ENCODE measurements at places on chromosomes 13 and 19. TPM values are rescaled to one million over a fixed set of nuclear protein-coding genes. Genes with fewer than 3 reads are reported as not detected.

The PDE4C gene
- total RNA-seq: 0.27 TPM

The TRPC4 gene
- not detected for total RNA-seq

The GPR32 gene
- total RNA-seq: not detected

The ZFP28 gene
- 0.05 TPM for total RNA-seq

The BBC3 gene
- 17.9 TPM for total RNA-seq

The ZNF223 gene
- not detected for total RNA-seq

The ABHD8 gene
- 10.0 TPM for total RNA-seq

The ATXN8OS gene
- total RNA-seq: not detected

- no peak for DNase-seq
Measured at GRCh38 chr19:3061182-3062161, 823 bp downstream of the TLE5 start.

DNA sequence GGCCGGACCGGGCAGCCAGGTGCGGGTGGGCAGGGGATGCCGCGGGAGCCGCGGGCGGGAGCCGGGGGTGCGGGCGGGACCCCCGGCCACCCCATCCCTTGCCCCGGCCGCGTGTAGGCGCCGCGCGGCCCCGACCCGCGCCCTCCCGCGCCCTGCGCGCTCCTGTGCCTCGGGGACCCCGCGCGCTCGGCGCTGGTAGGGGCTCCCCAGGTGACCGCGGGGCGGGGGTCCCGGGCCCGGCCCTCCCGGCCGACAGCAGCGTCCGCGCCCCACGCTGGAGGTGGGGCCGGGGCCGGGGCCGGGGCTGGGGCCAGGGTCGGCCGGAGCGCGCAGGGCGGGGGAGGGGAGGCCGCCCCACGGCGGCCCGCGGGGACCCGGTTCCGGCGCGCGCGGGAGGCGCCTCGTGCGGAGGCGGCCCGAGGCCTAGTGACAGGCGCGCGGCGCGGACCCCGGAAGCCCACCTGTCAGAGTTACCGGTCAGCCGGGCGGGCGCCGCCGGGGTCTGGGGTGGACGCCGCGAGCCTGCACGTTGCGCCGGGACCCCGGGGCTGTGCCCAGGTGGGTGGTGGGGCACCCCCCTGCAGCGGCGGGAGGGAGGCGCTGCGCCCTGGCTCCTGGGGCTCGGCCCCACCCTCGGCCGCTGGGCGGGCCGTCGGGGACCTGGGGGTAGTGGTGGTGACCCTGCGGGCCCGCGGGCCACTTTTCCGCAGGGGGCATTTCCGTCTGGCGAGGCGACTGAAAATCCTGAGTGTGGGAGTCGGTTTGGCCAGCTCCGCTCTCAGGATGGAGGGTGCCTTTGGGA lies 518 bp downstream of the TFDP1 start:
- no peak for DNase-seq

DNA sequence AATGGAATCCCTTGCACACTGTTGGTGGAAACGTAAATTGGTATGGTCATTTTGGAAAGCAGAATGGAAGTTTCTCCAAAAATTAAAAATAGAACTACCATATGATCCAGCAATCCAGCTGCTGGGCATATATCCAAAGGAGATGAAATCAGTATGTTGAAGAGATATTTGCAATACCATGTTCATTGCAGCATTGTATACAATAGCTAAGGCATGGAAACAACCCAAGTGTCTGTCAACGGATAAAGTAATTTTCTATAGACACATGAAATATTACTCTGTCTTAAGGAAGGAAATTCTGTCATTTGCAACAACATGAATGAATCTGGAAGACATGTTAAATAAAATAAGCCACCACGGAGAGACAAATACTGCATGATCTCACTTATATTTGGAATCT lies 124.7 kb downstream of the GPC5 start:
- no peak for DNase-seq

GRCh38 chr19:1107661-1108261 lies 4.0 kb downstream of the GPX4 start:
- DNase-seq: no peak

- DNase-seq: no peak
Measured at GRCh38 chr13:113211774-113212173, 2.4 kb downstream of the CUL4A start.

DNA sequence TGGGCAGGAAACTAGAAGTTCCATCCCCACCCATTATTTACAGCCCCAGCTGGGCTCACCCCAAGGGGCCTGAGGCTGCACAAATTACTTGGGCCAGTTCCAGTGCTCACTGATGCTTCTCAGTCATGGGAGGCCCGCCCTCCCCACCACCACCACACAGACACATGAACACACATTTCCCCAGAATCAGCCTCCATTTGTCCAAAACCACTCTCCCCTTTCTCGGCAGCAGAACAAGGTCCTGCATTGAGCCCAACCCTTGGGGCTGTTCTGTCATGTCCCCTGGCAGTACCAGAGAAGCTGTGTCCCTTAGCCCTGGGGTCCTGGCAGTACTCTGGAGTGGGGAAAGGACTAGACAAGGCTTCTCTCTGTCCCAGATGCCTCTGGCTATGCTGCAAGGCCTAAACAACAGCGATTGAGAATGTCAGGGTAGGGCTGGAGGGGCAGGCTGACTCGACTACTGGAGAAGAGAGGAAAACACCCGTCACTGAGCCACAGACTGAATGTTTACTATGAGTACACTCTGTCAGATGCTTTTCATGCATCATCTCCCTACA lies 21.8 kb downstream of the SAMD4B start:
- DNase-seq: no peak

DNA sequence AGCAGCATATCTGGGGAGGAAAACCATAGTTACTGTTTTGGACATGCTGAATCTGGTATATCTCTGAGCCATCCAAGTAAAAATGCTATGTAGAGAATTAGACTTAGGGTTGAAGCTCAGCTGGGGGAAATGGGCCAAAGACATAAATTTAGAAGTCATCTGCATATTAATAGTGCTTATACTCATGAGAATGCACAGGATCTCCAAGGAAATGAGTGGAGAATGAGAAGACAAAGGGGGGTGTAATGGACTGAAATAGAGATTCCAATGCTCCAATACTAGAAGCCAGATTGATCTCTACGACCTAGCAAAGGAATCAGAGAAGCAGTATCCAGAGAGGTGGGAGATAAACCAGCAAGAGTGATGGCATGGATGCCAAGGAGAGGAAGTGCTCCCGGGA lies 10.3 kb upstream of the FAM124A start:
- DNase-seq: no peak

DNA sequence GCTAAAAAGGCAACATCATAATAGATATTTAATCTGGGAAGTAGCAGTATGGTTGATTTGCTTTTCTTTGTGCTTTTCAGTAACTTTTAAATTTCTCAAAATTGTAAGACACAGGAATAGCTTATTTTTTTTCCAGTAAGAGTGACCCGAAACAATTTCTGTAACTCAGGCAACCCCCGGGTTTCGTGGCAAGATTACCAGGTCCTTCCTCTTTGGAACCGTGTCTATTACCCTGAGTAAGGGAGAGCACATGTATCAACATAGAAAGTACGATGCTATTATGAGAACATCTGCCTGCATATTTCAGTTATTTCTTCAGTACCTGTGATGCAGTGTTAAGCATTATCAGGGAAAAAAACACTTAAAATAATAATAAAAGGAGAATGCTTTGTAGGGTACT lies 64.1 kb downstream of the DOCK9 start:
- no peak for DNase-seq

DNA sequence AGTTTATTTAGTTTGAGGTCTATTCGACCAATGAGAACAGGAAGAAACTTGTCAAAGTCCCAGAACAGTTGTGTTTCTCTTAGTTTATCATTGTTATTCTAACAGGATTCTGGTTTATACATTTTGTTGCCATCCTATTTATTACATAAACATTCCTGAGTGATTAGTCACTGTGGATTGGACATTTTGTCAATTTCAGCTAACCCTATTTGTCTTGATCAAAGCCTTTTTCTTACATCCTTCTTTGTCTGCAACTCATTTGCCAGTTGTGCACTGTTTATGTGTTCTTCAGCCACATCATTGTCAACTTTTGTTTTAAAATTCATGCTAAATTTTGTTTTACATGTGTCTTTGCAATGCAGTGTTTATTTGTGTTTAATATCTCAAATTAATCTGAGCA lies 886.0 kb upstream of the SLC10A2 start:
- DNase-seq: no peak

DNA sequence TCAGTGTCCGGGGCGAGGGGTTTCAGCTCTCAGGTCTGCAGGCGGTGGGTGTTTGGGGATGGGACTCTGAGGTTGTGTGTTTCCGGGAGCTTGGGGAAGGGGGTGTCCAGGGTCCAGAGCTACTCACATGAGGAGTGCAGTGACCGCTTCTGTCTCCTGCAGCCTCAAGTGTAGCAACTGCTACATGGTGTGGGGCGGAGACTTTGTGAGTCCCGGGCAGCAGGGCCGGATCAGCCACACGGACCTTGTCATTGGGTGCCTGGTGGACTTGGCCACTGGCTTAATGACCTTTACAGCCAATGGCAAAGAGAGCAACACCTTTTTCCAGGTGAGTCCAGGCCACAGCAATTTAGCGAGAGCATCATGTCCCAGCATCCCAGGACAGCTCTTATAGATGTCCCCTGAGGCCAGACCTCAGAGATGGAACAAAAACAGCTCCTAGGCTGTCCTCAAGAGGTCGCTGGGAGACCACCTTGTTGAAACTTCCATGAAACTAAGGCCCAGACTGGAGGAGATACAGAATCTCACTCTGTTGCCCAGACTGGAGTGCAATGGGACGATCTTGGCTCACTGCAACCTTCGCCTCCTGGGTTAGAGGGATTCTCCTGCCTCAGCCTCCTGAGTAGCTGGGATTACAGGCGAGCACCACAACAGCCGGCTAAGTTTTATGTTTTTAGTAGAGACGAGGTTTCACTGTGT lies 44.9 kb downstream of the RYR1 start:
- no peak for DNase-seq

GRCh38 chr13:85582890-85583289 lies 216.3 kb downstream of the SLITRK6 start:
- no peak for DNase-seq

DNA sequence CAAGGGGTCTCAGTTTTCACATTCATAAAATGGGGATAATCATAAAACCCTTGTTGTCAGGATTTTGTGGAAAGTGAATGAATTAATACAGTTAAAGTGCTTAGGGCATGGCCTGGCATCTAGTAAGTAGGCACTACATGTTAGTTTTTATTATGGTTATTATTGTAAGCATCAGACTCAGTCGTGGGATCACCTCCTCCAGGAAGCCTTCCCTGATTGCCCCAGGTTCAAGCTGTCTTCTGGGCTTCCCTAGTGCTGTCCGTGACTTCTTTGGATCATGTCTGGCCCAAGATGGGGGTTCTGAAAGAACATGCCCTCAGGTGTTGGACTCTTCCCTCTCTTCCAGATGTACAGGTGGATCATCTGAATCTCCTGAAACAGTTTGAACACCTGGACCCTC lies 10.7 kb downstream of the NUCB1 start:
- DNase-seq: no peak

- no peak for DNase-seq
Measured at GRCh38 chr19:51440846-51441409, 17.3 kb downstream of the SIGLEC8 start.

DNA sequence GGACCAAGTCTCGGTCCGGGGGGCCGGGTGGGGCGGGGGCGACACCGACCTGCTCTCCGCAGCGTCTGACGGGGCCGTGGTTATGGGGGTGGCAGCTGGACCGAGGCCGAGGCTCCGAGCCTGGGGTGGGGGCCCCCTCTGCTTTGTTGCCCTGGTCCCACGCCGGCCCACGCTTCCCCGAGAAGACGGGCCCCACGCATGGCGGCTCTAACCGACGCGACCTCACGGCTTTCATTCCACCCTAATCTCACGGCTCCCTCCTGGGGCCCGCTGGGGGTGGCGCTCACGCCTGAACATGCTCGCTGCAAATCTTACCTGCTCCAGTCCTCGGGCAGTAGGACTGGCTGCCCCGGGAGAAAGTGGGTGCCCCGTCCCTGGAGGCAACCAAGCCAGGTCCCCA lies 14.8 kb upstream of the MISP start:
- no peak for DNase-seq

- DNase-seq: no peak
Measured at GRCh38 chr13:101773062-101773461, 320.6 kb downstream of the ITGBL1 start.

DNA sequence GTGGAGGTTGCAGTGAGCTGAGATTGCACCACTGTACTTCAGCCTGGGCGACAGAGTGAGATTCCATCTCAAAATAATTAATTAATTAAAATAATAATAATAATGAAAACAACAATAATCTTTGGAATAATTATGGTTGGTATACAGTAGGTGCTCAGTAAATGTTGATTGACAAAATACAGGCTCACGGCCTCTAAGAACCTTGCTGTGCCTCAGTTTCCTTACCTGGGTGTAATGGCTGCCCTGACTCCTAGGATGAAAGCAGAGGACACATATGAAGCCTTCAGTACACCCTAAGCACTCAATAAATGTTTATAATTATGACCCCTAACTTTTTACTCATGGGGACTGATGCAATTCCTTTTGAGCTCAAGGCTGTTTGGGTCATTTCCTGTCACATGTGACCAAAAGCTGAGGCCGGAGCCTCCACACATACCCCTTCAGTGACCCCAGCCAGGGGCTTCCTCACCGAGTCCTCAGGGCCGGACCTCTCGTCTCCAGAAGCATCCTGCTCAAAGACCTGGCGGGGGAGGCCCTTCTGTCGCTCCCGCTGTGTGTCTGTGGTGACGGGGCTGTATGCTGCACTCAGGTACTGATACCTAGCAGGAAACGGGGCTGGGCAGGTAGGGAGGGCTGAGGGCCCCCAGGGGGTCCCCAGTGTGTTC lies 10.5 kb downstream of the DOCK6 start:
- no peak for DNase-seq

GRCh38 chr13:21901336-21901735 lies 230.5 kb downstream of the FGF9 start:
- no peak for DNase-seq

DNA sequence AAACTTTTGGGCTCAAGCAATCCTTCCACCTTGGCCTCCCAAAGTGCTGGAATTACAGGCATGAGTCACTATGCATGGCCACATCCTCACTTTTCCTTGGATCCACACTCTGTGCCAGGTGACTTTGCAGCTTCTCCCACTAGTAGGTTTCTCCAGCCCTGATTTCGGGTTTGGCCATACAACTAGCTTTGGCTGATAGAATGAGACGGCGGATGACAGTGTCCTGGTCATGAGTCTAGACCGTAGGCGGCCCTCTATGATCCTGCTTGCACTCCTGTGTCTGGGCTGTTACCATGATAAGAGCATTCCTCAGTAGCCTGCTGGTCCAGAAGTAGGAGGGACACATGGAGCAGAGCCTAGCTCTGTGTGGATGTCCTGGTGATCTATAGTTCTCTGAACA lies 112.5 kb upstream of the KL start:
- DNase-seq: no peak

GRCh38 chr13:20160306-20161274 lies at the start of gene GJA3:
GJA3 (minus strand) TSS chr13:20161052; CDS start chr13:20143288, 17,764 bp downstream.
- no peak for DNase-seq

- no peak for DNase-seq
Measured at GRCh38 chr13:44870456-44870929, 118.8 kb downstream of the NUFIP1 start.

GRCh38 chr13:75769141-75769905 lies 133.2 kb downstream of the LMO7 start:
- no peak for DNase-seq

DNA sequence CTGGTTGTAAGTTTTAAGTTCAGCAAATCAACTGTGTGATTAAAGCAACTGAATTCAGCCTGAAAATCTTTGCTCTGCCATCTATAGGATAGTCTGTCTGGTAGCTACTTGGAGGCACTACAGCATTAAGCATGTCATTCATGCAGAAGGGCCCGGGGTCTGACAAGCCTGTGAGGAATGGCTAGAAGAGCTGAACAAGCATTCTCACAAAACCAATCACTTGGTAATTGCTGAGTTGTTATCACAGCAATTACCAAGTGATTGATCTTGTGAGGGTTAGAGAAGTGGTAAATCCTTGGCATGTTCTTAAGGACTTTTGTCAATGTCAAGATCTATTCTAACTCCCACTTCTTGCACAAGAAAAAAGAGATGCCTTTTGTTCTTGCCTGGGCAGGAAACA lies 356.1 kb downstream of the FGF14 start:
- DNase-seq: no peak

Data from GM12878 (cell line).